ENCODE measurements at places on chromosomes 4 and X.

- DNase-seq, result no peak
These were observed 395.9 kb upstream of the EMCN start for GRCh38 chr4:100913685-100914084.

DNA sequence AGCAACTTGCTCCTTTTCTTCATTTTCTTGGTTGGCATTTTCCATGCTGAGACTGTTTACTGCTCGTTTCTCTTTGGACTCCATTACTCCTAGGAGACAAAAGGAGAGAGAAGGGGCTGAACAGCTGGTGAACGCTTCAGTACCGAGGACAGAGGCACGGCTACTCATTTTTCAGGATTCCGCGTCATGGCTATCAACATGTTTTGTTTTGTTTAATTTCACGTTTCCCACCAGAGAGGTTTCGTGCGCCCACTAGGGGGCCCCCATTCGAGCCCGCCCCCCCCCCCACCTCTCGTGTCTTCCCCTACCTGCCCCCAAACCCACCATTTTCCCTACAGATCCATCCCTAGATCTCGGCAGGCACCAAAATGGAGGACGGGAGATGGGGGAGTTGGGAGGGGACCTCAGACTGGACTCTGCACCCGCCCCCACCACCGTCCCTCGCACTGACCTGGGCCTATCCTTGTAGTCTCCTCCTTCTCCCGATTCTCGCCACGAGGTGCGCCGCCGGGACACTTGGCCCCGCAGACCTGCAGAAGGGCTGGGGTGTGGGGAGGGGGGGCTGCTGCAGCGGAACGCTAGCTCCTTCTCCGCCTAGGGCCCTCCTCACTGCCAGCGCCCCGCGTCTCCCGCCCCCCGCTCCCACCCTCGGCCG is 653 bp downstream of the BEX1 start:
- DNase-seq, result no peak

DNA sequence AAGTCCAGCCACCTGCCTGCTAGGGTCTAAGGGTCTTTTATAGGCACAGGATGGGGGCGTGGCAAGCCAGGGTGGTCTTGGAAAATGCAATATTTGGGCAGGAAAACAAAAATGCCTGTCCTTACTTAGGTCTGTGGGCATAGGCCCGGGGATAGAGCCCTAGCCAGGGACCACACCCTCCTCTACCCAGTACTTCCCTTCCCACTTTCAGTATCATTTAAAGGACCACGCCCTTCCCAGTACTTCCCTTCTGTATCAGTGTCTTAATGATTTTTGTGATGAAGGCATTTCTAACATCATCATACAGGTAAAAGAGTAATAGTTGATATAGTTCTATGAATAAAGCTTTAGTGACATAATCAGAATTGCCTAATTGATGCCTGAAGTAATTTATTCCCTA is 11.4 kb downstream of the BANK1 start:
- no peak for DNase-seq

DNA sequence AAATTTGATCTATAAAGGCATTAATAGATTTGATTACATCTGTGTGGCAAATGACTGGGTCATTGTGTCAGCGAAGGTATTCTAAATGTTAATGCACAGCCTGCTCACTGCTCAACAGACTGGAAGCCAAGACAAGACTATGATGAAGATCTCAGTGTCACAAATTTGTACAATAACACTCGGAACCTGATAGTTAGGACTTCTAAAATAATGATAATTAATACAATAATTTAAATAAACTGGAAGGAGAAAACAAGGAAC is 217.4 kb downstream of the CENPC start:
- no peak for DNase-seq

- no peak for DNase-seq
These were observed 2268.1 kb downstream of the PCDH7 start for GRCh38 chr4:32988165-32988811.

GRCh38 chr4:64158648-64159326 is 250.5 kb downstream of the TECRL start:
- DNase-seq, result peak; percentile 27

GRCh38 chr4:15771216-15772058 is 6.7 kb upstream of the CD38 start:
- DNase-seq, result no peak

- no peak for DNase-seq
These were observed 13.8 kb upstream of the ZNF674 start for GRCh38 chrX:46559062-46559461.

DNA sequence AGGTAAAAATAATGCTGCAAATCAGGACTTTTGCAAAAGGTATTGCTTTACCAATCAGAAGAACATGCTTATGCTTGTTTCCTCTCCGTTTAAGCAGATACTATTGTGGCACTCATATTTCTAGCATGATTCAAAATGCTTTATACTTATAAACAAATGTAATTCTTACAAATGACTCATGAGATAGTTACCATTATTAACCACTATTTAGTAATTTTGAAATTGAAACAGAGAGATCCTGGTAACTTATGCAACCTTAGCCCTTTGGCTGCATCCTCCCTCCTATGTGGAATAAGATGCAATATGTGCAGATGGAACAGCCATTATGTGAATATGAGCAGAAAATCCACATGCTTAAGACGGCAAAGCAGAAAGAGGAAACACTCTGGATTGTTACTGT is 164.7 kb downstream of the PCDH18 start:
- no peak for DNase-seq

DNA sequence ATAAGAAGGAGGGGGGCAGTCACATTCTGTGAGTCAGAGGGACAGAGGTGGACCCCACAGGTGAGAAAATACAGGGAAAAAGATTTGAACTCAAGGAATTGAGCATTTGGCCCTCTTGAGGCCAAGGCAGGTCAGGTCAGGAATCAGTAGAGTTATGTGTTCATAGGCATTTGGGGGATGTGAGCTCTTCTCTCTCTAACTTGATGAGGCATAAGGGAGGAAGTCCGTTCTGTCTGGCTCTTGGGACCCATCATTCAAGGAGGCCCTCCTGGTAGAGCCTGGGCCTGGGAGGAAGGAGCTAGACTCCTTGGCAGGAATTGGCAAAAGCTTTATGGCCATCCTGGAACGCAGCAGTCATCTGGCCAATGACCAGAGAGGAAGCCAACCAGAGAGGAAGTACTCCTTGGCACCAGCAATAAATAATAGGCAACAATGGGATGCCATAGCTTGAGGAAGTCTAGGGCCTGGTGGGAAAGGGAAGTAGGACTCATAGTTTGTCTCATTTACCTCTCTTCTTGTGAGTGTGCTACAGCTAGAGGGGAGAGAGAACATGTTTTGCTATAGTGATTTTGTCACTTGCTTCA is 53.0 kb downstream of the MSN start:
- DNase-seq, result no peak

DNA sequence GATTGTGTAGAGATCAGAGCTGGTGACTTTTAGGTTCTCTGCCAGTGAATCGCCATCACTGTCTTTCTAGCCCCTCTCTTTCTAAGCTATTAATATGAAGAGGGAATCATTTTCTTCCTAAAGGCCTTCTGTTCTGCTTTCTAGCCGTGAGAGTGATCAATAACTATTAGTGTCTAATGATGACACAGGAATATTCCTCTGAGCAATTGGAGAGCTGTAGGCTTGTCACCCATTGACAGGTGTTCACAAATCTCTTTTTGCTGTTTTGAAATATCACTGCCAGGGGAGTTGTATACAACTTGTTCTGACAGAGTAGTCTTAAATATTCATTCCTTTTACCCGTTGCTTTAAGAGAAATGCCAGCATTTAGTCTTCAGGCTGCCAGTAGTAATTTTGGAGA is 13.9 kb downstream of the FHIP1A start:
- DNase-seq, result no peak

DNA sequence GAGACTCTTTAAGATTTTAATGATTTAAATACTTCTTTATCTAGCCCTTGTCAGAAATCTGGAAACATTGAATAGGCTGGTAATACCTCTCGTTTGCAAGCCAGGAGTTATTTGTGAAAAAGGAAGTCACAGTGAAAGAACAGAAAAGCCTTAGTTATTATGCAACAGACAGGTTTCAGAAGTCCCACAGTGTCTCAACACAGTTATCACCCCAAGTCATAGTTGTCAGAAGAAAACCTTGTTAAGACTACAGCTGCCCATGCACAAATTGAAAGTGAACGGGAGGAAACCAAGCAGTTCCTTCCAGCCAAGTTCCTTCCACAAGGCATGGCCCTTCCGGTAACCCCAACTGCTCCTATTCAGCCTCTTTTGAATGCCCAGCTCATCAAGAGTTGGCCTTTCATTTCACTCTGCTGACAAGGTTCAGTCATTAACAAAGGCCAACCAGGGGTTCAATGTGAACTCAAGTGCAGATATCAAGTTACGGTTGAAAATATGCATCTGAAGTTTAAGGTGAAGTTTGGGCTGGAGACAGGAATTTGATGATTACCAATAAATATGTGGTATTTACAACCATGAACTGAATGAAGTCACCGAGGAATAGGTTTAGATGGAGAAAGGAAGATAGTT is 15.6 kb downstream of the ALPK1 start:
- no peak for DNase-seq

GRCh38 chr4:148770848-148771247 is 328.6 kb upstream of the NR3C2 start:
- DNase-seq, result no peak

DNA sequence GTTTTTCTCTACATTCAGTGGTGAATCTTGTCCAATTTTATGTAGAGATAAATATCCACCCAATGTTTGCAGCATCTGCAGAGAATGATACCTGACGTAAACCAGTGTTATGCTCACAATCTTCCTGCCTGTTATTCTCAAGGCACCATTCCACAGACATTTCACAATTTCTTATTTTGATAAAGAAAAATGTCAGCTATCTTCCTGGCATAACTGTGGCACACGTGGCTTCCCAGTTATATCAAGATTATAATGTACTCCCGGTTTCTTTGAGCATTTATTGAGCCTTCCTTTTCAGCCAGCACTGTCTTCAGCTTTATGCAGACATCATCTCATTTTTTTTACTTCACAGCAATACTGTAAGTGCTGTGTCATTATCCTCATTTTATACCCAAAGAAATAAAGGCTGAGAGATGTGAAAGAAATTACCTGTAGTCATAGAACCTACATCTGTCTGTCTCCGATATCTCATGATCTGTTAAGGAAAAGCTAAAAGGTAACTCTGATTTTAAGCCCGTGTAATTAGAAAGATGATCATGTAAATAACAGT is 1300.8 kb upstream of the TENM3 start:
- DNase-seq, result no peak
